ENCODE measurements at places on chromosomes 5 and 9.

GRCh38 chr5:74877624-74878304 lies 11.6 kb upstream of the FAM169A start:
- no peak for DNase-seq

- no peak for DNase-seq
These were observed 12.2 kb downstream of the CDH18 start for GRCh38 chr5:19975795-19976194.

DNA sequence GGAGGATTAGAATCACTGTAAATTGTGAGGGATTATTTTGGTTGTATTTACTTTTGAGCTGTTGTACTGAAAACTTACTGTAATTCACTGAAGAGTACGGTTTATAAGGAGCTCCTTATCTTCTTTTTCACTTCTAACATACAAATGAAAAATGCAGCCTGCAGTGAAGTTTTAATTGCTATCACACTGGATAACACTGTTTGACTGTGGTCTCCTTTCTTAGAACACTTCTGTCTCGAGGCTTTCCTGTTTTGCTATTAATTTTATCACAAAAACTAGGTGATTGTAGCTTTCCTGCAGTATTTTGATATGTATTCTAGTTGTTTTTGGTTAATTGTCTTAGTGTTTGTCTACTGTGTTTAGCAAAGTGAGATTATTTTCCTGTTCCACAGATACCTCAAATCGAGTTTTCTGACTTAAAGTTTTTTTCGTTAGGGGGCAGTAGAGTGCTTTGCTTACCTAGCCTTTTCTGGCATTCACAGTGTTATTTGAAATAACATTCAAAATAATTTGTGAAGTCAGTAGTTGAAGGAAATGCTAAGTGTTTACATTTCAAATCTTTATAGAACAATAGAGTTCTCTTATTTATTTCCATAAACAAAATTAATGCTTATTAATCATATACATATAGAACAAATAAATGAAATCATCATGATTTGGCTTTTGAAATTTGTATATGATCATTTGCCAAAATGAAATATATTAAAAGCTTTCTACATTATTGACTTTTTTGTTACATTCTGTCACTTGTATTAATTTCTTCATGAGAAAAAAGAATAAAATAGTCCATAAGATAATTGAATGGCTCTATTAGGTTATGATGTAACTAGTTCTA lies 52.9 kb downstream of the COMMD10 start:
- DNase-seq = peak; percentile 54

DNA sequence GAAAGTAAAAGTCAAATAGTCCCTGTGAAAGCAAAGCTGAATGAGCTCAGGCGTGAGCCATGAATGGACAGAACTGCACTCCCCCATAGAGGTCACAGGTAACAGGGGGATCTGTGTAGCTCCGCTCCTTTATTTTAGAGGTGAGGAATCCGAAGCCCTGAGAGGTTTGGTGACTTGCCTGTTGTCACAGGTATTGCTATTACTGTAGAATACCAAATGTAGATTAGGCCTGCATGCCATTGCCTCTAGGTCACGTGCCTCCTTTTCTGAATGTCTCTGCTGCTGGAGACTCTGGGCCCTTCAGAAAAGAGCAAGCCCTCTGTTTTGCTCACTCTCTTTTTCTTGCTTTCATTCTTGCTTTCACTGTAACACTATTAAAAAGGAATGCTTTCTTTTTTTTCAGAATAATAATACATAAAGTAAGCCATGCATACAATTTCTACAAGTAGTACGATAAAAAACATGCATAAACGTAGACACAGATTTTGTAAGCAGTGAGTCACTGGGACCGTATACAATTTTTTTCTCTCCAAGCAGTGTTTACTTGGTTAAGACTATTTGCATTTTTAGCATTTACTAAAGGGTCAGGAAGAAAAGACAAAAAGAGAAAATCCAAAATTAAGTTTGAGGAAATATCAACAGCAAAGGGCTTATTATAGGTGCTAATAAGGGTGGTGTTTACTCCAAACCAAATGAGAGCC lies 568.7 kb upstream of the ADAMTS16 start:
- no peak for DNase-seq

All from Caco-2 (cell line).